Glutamatergic neuron (in vitro differentiated cells): ENCODE measurements at places on chromosomes 1 and 21. TPM values are rescaled to one million over a fixed set of nuclear protein-coding genes. Genes with fewer than 3 reads are reported as not detected.
A peak's percentile ranks its signal among the peaks of the same experiment; 100 is the strongest.

DNA sequence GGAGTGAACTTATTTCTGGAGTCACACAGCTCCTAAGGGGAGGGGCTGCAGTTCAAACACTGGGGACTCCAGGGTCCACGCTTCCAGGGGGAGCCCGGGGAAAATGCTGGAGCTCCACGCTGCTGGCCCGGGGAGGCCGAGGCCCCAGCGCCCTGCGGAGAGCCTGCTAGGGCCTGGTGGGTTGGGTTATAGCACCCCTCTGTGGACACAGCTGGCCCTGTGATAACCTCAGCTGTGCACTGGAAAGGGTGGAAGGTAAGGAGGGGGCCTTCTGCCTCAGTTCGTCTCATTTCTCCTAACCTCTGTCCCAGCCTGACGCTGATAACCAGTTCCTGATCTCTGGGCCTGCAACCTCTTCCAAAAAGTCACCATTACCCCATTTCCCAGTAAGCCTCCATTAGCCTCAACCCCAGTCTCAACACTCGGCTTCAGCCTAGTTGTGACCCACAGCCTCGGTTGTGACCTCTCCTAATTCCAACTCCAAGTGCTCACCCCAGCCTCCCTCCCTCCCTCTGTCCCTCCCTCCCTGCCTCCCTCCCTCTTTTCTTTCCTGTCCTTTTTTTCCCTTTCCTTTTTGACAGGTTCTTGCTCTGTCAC is 7.1 kb downstream of the NBL1 start:
- DNase-seq = peak; percentile 72

DNA sequence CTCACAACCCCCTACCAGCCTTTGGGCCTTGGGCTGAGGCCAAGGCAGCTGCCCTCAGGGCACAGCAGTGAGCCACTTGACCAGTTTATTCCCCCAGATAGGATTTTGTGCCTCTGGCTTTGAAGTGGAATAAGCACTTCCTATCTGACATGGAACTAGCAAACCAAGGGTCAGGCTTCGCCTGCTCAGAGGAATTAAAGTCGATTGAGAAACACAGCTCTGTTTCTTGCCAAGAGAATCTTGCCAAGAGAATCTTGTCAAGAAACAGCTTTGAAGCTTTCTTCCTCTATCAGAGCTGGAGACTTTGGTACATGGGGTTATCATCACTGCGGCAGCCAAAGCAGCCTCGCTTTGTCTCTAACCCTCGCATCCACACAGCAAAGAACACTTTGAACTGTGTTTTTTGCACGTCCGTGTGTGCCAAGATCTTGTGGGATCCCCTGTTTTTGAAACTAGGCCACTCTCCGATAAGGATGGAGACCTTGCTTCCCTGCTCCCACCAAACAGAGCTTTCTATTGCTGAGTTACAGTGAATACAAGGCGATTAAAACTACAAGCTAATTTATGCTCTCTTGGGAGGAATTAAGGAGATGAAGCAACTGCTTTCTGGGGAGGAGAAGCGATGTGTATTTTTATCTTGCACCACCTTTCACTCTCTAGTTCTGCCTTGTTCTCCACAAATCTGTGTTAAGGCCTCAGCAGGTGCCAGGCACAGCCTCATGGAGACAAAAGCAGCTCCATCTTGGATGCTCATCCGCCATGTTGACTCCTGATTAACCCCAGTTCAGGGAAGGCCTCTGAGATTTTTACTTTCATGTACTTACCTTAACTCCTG is 67.3 kb downstream of the RHOU start:
- no peak for DNase-seq

NUP210L gene
- total RNA-seq = 0.10 TPM

GRCh38 chr1:7454895-7455784 is 316.0 kb upstream of the VAMP3 start:
- DNase-seq = no peak

- no peak for DNase-seq
These were observed 72.1 kb downstream of the NEK7 start for GRCh38 chr1:198228925-198229324.

GRCh38 chr1:87834941-87835340 is 506.3 kb downstream of the LMO4 start:
- DNase-seq = no peak

DNA sequence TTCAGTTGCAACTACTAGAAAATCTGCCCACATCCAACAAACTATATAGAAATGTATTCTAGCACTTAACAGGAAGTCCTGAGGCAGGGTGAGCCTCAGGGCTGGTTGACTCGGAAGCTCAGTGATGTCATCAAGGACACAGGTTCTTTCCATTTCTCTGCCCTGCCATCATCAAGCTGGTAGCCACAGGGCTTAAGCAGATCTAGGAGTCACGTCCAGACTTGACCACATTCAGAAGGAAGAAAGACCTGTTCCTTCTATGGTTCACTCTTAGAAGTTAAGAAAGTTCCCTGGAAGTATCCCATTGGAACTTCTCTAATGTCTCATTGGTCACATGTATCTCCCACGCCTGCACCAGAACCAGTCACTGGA is 438.1 kb downstream of the PRDM2 start:
- DNase-seq = no peak

DNA sequence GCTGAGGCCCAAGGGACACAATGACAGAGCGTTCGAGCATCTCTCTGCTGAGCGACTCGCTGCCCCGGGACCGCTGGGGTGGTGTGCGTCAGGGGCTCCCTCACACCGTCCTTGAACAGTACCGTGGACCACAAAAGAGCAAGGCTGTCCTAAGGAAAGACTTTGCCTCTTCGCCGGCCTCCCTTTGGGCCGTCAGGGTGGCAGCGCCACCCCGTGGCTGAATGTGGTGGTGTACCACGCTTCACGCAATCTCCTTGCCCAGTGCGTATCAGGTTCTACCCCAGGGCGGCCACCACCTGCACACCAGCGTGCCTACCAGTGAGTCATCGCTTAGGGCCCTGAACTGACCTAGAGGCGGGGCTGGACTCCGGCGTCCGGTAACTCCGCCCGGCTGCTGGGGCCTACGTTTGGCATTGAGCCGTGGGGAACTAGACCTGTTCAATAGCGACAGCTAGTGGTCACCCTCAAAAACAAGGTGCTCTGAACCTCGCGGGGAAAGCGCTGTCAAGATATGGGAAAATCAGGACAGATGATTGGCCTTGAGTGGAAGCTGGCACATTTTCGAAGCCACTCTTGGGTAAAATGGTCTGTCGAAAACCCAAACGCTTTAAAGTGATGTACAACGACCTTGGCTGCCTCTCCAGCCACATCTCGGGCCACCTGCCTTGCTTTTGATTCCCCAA is 8.1 kb upstream of the TRAF3IP3 start:
- peak; percentile 83 for DNase-seq

LCE2C gene
- not detected for total RNA-seq

GRCh38 chr1:239483391-239483790 is 97.0 kb downstream of the CHRM3 start:
- DNase-seq = no peak

DNA sequence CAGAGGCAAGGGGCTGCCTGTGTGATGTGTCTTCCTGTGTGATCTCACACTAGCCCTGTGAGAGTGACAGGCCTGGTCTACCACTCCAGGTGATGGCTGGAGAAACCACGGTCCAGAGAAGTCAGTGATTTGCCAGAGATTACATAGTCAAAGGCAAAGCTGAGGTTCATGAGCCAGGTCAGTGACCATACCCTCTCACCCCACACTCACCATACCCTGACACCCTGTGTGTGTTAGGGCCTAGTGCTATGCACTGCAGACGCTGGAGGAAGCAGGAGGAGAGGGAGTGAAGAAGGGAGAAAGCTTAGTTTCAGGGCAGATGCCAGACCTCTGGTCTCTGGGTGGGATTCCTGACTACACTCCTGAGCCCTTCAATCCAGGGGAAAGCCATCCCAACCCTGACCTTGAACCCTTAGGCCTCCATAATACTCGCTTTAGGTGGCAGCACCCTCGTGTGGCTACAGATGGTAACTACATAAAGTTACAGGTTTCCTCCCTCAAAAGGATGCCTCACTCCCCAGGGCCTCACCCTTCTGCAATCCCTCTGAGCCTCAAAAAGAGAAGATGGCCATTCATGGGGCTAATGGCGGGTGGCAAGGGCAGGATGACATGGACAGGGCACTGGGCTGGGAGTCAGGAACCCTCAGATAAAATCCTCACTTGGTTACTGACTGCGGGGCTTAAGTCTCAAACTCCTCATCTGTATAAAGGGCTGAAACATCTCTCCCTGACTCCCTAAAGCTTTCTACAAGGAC is 20.8 kb upstream of the SDC3 start:
- peak; percentile 72 for DNase-seq

CXADR gene
- 54.9 TPM for total RNA-seq

DNA sequence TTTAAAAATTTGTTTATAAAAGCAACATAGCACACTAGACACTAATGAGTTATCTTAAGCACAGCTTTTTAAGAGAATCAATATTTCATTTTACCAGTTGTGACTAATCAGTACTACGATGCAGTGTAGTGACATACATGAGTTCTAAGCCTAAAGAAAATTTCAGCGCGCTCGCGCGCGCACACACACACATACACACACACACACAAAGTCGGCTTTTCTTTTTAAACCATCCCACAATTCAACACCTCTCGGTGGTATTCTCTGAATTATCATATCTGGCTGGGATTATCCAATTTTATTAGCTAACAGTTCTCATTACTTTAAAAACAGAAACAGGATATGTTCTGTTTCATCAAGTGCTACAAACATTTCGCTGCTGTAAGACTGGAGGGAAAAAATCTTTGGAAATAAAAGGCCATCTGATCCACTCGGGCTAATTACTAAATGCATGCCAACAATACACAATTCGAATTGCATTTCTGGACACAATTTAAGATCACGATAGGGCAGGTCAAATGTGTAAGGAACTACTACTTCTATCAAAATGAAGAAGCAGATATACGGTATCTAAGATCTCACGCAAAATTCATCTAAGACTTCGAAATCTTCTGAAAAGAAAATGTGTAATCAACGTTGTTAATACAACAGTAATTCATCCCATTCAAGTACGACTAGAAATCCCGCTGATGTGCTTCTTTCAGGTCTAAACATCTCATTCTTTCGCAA is 1.2 kb downstream of the TUT4 start:
- DNase-seq = peak; percentile 26

- no peak for DNase-seq
These were observed 1.4 kb downstream of the WDTC1 start for GRCh38 chr1:27235827-27236226.

GRCh38 chr1:157410457-157410856 is 141.9 kb downstream of the FCRL5 start:
- no peak for DNase-seq

DNA sequence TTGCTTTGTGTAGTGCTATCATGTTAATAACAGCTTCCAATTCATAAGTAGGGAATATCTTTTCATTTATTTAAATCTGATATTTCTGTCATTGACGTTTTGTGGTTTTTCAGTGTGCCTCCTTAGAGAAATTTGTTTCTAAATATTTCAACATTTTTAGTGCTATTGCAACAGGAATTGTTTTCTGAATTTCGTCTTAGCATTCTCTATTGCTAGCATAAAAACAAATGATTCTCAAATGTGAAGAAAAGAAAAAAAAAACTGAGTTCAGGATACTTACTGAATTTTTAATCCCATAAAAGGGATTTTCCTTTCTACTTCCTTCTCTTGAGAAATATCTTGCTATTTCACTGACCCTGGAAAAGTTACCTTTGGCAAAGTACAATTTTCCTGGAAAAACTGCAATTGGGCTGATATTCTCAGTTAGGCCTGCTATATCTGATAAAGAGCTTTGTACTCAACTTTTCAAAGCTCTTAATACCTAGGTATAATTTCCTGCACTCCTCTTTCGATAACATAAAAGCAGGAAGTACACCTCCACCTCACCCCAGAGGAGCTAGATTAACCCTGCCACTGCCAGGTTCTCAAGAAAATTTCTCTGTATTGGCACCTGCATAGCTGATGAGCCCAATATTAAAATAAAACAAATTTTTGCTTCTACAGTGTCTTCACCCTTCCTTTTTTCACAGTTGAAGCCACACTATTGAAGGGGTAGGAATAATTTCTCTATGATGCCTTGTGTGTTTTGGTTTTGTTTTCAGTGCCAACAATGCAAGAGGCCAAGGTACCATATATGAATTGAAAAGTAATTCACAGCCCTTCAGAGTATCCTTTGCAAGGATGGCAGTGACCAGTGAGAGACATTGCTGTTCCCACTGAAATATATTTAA is 35.6 kb downstream of the PTPN14 start:
- DNase-seq = no peak

RIMS3 gene
- total RNA-seq = 126 TPM

WNT2B gene
- 4.0 TPM for total RNA-seq

GRCh38 chr1:108699375-108700332 is 7.5 kb downstream of the PRPF38B start:
- DNase-seq = no peak

DNA sequence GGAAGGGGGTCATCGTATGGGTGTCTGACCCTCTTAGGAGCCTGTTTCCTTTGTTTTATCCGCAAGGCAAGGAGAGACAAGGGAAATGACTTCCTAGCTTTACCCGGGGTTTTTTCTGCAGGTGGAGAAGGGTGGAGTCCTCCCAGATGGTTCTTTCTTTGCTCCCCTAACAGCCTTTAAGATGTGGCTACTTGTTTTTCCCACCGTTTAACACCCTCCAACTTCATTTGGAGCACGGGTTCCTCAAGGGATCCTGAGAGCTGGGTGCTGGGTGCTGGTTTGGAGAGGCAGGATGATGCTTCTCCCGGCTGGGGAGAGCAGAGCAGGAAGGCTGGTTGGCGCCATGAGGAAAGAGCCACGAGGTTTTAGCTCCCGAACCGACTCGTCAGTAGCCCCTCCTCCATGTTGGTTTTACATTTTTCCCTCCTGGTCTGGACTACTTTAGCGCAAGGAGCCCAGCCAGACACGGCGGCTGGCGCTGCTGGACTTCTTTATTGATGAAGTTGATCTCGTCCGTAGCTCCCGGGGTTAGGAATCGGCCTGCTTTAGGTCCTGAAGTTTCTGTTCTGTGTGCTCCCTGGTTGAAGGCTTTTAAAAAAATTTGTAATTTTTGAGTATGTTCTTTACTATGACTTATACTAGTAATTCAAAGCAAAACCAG is 1.4 kb downstream of the UCK2 start:
- DNase-seq = peak; percentile 65

DNA sequence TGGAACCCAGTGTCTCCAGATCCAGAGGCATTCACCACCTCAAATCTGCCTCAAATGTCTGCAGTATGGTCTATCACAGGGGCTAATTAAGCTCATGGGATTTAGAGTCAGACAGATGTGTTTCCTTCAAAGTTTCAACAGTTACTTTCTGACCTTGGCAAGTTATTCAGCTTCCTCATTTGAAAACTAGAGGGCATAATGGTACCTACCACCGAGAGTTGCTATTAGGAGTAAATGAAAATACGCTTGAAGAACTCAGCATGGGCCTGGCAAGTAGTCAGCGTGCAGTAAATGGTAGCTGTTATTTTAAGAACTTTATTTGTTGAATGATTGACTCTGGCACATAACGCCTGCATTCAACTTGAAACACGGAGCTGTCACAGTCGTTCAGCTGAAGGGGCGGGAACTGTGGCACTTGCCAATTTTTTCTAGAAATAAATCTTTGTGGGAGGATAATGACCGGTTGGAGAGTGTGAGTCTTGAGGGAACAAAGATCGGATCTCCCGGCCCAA is 1.2 kb upstream of the CAP1 start:
- no peak for DNase-seq

GRCh38 chr1:91707114-91707889 is 178.6 kb downstream of the TGFBR3 start:
- no peak for DNase-seq

RAVER2 gene
- 4.4 TPM for total RNA-seq

- DNase-seq = no peak
These were observed 47.5 kb downstream of the TMCO4 start for GRCh38 chr1:19752083-19752696.
